ENCODE measurements at places on chromosomes 6 and 20.

- no peak for DNase-seq
Measured at GRCh38 chr6:134016558-134016814, 35.9 kb downstream of the SLC2A12 start.

- DNase-seq: no peak
Measured at GRCh38 chr20:63070301-63070625, 63.5 kb upstream of the BHLHE23 start.

- DNase-seq: peak; percentile 66
Measured at GRCh38 chr20:37986044-37986858, 47.0 kb downstream of the TTI1 start.

DNA sequence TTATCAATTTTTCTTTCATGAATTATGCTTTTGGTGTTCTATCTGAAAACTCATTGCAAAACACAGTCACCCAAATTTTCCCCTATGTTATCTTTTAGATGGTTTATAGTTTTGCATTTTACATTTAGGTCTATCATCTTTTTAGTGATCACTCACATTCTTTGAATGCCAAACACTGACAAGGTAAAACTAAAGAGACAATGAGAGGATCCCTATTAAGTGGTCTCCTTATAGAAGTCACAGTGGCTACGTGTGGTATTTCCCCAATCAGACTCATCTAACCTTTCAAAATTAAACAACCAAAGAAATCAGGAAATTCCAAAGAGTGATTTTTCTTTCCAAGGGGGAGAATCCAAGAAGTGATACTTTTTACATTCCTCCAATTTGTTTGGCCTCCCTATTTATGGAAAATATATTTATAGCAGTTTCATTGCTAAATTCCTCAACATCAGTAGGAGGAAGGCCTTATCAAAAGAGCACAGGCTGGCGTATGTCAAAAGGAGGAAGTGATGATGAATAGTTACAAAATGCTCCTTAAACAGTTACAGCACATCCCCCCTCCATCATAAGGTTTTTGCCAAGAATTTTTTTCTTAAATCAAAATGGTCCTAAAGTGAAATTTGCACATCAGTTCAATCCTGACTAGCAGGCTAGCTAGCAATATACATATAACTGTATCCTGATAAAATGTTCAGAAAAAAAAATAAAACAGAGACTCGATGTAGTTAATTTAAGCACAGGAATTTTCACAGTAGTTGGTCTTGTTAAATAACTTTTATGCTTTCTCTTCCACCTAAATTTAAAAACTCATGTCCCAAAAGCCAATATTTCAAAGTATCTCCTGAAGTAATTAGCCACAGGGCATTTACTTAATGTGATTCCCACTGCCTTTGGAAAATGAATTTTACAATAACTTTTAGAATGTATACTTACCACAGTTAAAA lies 76.2 kb upstream of the IPCEF1 start:
- DNase-seq: peak; percentile 69
